ENCODE measurements at places on chromosomes 12 and 14. TPM values are rescaled to one million over a fixed set of nuclear protein-coding genes. Genes with fewer than 3 reads are reported as not detected.

- DNase-seq = no peak
Observed at GRCh38 chr12:41968599-41968998, 176.1 kb downstream of the GXYLT1 start.

DNA sequence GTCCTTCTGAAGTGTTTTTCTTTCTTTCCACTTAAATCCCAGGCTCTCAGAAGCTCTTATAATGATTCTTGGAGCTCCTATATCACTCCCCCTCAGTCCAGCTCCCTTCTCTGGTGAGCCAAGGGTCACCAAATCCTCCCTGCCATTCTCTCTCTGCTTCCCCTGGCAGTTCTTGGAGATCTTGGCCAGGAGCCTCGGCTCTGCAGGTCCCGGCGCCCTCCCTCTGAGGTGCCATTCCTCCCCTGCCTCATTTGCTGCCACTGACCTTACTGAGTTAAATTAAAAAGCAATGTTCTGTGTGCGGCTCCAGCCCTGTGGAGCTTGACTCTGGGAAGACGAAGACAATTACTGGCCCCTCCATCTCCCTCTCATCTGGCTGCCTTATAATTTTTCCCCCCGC is 7.0 kb downstream of the CISTR start:
- no peak for DNase-seq

DNA sequence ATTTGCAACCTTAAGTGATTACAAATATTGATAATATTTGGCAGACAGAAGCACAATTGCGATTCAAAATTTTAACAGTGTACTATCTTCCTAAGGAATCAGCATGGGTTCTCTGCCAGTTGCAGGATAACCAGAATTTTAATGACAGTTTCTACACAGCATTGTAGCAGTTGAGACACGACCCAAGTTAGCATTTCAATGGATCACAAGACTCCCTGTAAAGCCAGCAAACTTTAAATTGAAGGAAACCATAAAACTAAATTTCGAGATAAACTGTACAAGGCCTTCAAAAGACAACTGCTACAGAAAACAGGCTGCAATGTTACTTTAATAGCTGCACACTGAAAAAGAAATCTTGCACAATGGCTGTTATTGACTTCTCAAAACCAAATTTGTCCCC is 154.9 kb downstream of the MED13L start:
- DNase-seq = no peak

DNA sequence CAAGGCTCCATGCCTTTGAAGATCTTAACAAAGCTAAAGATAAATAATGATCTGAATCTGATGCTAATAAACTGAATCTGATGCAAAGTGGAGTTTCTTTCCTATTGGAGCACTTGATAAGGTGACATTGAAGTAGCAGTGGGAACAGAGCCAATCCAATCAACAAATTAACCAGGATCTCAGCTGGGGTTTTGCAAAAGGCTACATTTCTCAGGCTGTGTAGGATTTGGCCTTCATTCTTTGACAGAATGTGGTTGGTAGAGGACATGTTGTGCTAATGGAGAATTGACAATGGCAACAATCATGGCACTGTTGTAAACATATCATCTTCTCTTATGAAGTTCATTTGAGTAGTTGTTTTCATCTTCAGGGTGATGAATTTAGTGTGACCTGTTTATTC is 164.9 kb downstream of the CCDC91 start:
- DNase-seq = no peak

DNA sequence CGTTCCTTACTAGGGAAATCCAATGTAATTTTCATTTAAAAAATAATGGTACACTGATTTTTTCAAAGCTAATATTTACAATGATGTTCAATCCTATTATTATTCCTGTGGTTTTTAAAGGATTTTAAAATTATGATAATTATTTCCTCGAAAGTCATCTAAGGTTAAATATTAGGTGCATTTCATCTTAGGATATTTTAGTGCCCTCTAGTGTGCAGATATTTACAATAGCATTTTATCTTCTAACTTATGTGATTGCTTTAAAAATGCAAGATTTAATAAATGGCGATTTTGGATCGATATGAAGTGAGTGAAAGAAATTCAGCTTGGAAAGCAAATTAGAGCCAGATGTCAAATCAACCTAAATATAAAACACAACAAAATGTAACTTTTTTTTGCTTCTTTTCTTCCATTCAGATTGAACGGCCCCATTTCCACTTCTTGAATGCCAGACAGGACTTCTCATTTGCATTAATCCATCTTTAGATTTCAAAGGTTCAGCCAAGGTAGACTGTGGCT is 293.5 kb downstream of the SLC6A15 start:
- DNase-seq = no peak

B3GNT4 gene
- polyA plus RNA-seq = 2.2 TPM

GRCh38 chr14:100033347-100034075 is 31.7 kb upstream of the EVL start:
- DNase-seq = no peak

PTCSC3 gene
- not detected for polyA plus RNA-seq

All from hepatocyte (in vitro differentiated cells).